ENCODE measurements at places on chromosomes 11 and 22. TPM values are rescaled to one million over a fixed set of nuclear protein-coding genes. Genes with fewer than 3 reads are reported as not detected.

The MPZL2 gene
- polyA plus RNA-seq: 0.08 TPM

GRCh38 chr11:97738751-97739150 is 1282.0 kb upstream of the CNTN5 start:
- DNase-seq: no peak

The FAM227A gene
- polyA plus RNA-seq: 1.7 TPM

GRCh38 chr22:21726650-21727049 is 8.9 kb downstream of the YPEL1 start:
- peak; percentile 48 for DNase-seq

The HTR3A gene
- not detected for polyA plus RNA-seq

- DNase-seq: no peak
Observed at GRCh38 chr11:133366147-133366546, 166.2 kb downstream of the OPCML start.

GRCh38 chr11:76119032-76119431 is 87.3 kb downstream of the WNT11 start:
- DNase-seq: no peak

DNA sequence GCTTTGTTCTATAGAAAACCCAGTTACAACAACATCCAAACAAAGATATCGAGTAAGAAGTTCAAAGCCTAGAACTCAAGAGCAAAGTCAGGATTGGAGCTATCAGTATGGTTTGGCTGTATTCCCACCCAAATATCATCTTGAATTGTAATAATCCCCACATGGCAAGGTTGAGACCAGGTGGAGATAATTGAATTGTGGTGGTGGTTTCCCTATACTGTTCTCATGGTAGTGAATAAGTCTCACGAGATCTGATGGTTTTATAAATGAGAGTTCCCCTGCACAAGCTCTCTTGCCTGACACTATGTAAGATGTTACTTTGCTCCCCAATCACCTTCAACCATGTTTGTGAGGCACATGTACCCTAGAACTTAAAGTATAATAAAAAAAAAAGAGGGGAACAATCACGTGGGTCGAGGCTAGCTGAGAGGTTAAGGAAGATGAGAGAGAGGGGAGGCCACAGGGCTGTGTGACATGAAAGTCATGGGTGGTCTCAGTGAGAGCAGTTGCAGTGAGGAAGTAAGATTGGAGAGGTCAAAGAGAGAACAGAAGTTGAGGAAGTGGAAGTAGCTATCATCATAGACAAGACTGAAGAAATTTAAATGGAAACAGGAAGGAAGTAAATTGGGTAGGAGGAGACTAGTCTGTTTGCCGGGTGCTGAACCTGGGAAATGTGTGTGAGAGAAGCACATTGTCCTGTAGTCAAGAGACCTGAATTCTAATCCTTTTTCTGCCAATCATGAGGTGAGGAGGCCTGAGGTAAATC is 80.1 kb upstream of the CD44 start:
- DNase-seq: no peak

The FGF4 gene
- not detected for polyA plus RNA-seq

- DNase-seq: no peak
Observed at GRCh38 chr22:22746963-22747933, 102.8 kb downstream of the GGTLC2 start.

The CARD18 gene
- polyA plus RNA-seq: not detected
